ENCODE measurements at places on chromosomes 1 and 21. TPM values are rescaled to one million over a fixed set of nuclear protein-coding genes. Genes with fewer than 3 reads are reported as not detected.

The TMPRSS15 gene
- total RNA-seq: not detected

The CLEC20A gene
- total RNA-seq: 0.48 TPM

The FCGR3B gene
- total RNA-seq: 4.3 TPM

The TINAGL1 gene
- total RNA-seq: 211 TPM

The BARHL2 gene
- not detected for total RNA-seq

The RUNX3 gene
- 2.3 TPM for total RNA-seq

The MCOLN3 gene
- total RNA-seq: 5.5 TPM

The RIMKLA gene
- 3.8 TPM for total RNA-seq

The CA14 gene
- total RNA-seq: 5.7 TPM

- DNase-seq: no peak
Observed at GRCh38 chr21:31196724-31197123, 147.3 kb downstream of the TIAM1 start.

DNA sequence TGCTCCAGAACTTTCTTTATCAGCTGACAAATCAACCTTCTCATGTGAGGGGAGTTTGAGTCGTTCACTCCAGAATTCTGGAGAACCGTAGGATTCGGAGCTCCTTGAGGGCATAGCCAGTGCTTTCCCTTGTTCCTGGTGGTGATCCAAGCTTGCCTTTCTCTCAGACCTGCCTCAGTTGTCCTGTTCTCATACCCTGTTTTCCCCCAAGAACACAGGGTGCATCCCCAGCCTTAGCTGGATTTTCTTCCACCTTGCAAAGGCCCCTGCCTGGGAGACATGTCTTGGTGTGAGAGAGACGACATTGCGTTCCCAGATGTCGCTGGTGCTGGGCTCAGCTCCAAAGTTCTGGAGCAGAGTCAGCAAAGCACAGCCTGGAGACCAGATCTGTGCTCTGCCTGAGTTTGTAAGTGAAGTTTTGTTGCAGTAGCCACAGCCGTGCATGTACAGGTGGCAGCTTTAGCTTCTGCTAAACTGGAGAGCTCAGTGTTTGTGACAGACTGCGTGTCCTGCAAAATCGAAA, 40.0 kb downstream of the ABCG1 start:
- DNase-seq: no peak

- DNase-seq: no peak
Observed at GRCh38 chr1:170864238-170864637, 71.1 kb upstream of the MROH9 start.

- no peak for DNase-seq
Observed at GRCh38 chr1:19644681-19645410, 735 bp downstream of the NBL1 start.

DNA sequence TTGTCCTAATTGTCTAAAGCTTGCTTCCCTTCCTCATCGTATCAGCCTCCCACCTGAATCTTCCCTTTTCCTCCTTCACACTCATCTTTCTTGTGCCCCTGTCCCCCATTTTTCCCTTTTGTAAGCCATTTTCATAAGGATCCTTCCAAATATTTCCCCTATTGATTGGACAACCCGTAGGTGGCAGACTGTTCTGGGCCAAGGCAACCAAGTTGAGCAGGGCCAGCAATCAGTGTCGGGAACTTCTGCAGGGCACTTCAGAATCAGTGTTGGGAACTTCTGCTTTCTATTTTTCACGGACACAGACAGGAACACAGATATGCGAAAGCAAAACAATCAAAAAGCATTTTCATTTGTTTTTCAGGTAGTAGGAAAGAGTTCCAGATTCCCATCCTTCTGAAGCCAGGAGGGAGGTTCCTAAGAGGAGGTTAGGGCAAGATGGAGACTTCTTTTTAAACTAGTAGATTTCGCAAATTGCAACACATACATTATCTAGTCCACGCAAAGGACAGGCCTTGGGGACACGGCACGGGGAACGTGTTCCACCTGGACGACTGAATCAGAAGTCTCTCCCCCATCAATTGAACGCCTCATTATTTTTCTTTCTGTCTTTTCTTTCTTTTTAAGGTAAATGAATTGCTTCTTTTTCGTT, 691 bp upstream of the MPZL1 start:
- DNase-seq: no peak

DNA sequence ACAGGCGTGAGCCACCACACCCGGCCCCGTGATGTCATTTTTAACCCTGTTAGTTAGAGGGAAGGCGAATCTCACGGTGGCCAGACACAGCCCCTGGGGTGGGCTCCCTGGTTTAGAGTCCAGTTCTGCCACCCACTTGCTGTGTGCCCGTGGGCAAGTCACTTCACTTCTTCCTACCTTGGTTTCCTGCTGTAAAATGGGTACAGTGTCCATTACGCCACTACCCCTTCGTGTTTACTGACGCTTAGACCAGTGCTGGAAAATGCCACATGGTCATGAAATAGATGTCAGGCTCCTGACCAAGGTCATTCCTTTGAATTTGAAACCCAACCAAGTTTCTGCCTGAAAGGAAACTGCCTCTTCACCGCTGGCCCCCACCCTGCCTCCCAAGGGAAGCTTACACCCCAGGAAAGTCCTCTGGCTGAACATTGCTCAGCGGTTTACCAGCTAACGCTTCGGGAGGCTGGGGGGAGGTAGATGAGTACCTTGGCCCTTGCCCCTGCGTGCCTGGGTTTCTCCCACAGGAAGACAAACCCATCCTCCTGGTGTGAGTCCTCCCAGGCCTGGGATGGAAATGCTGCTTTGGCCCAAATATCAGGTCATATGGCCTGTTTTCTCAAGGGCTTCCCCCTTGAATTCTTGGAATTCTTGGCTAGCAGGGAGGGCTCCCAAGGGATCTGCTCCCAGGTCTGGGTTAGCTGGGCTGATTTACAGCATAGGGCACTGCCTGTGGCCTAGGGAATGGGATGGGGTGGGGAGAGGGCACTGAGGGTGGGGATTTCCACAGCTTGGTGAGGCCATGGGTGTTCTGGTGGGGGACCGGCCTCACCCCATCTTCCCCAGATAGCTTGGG, 7.6 kb upstream of the AADACL4 start:
- peak; percentile 73 for DNase-seq

- no peak for DNase-seq
Observed at GRCh38 chr1:205950280-205950679, 7.0 kb upstream of the SLC26A9 start.

- DNase-seq: no peak
Observed at GRCh38 chr1:119462964-119463363, 44.0 kb upstream of the HSD3B1 start.

DNA sequence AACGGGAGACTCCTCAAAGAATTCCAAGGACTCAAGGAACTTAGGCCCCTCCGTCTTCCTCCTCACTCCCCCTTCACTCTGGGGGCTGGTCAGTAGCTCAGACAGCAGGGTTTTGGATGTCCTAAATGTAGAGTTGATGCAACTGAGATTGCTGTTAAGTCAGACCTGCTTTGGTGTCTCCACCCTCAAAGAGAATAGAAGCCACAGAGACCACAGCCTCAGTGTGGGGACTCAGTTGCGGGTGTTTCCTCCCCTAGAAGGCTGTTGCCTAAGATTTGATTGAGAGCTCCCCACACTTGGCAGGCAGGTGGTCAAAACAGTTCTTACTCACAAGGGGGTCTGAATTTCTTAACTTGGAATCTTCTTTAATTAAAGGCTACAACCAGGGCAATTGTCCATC, 7.6 kb downstream of the MAN1C1 start:
- DNase-seq: no peak

GRCh38 chr1:110011527-110012041, 22.8 kb upstream of the STRIP1 start:
- DNase-seq: no peak

DNA sequence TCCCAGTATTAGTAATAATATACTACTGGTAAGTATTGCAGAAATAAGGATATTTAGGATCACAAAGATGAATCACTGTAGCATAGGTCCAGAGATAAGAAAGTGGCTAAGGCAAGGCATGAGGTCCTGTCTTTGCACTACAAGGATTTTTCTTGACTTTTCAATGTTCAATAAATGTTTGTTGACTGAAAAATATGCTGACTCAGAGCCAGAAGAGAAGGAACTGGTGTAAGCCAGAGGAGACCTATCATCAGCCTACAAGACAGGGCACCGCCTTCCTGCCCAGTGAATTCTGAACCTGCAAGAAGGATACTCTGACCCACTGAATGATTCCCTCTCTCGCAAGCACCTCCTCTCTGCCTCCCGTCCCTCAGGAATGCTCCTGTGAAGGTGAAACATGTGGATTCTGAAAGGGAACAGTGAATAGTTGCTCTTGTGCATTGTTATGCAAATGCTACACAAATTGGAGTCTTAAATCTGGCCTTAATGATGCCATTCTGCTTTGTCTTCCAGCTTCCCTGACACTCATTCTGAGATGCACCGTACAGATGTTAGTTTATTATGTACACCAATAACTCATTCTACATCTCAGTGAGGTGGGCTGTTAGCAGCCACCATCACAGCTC, 540.0 kb downstream of the OMA1 start:
- DNase-seq: no peak

GRCh38 chr1:73947009-73947408, 251.0 kb downstream of the LRRIQ3 start:
- DNase-seq: no peak

All from right atrium auricular region (tissue), 2 donors.